ENCODE measurements at places on chromosomes 4 and X. TPM values are rescaled to one million over a fixed set of nuclear protein-coding genes. Genes with fewer than 3 reads are reported as not detected.
A peak's percentile ranks its signal among the peaks of the same experiment; 100 is the strongest.

Gene CCDC160
- total RNA-seq, result 2.2 TPM

Gene TEC
- total RNA-seq, result 1.9 TPM

Gene CT45A10
- not detected for total RNA-seq

DNA sequence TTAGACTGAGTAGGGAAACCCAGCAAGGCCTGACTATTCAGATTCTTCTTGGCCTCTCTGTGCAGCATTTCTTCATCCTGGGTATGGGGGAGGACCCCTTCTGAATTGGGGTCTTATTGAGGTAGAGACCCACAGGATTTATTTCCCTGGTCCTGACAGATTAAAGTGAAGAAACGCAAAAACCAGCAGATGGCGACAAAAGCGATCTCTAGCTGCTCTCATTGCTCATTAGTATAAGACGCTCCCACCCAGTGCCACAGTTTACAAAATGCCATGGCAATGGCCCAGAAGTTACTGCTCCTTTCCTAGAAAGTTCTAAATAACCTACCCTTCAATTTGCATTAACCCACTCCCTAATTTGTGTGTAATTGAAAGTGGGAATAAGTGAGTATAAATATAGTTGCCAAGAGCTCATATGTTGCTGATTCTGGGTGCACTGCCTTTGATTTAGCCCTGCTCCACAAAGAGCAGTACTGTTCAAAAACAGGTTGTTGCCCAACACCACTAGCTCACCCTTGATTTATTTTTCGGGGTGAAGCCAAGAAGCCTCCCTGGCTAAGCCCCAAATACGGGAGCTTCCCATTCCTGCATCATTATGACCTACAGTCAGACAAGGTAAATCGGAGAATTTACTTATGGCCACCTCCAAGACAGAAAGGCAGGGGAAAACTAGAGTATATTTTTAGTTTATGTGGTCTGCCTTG lies 3.7 kb upstream of the BEX4 start:
- no peak overlapping the region for H3K27ac ChIP-seq
- DNase-seq, result peak; percentile 45
- H3K36me3 ChIP-seq, result no peaks in the 10 kb centered on the region
- H3K27me3 ChIP-seq, result no peaks in the 10 kb centered on the region
- no peak overlapping the region for H3K4me3 ChIP-seq
- H3K4me1 ChIP-seq, result peaks cover 6% of the 10 kb centered on the region

GRCh38 chr4:23774909-23775308 lies 114.9 kb downstream of the PPARGC1A start:
- H3K27me3 ChIP-seq, result no peaks in the 10 kb centered on the region
- no peaks in the 10 kb centered on the region for H3K36me3 ChIP-seq
- DNase-seq, result no peak
- H3K4me3 ChIP-seq, result no peak overlapping the region

- H3K4me1 ChIP-seq, result peaks cover 7% of the 10 kb centered on the region
- H3K27ac ChIP-seq, result no peak overlapping the region
- DNase-seq, result no peak
- H3K36me3 ChIP-seq, result peaks cover 10% of the 10 kb centered on the region
- no peak overlapping the region for H3K4me3 ChIP-seq
These were observed 20.9 kb upstream of the ZRSR2 start for GRCh38 chrX:15769300-15769954.

DNA sequence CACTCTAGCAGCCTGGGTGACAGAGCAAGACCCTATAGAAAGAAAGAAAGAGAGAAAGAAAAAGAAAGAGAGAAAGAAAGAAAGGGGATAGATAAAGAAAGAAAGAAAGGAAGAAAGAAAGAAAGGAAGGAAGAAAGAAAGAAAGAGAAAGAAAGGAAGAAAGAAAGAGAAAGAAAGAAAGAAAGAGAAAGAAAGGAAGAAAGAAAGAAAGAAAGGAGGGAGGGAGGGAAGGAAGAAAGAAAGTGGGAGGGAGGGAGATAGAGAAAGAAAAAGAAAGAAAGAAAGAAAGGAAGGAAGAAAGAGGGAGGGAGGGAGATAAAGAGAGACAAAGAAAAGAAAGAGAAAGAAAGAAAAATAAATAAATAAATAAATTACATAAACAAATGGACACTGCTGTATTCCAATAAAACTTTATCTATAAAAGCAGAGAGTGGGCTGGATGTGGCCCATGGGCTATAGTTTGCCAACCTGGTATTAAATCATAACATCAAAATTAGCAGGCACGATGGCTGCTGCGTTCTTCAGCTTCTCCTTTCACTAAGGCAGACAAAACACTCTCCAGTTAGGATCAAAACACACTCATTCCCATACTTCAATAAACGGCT lies 165.0 kb downstream of the ZNF674 start:
- no peak overlapping the region for H3K4me3 ChIP-seq
- H3K36me3 ChIP-seq, result peaks cover 3% of the 10 kb centered on the region
- no peak overlapping the region for H3K27ac ChIP-seq
- H3K4me1 ChIP-seq, result peaks cover 5% of the 10 kb centered on the region
- no peak for DNase-seq

DNA sequence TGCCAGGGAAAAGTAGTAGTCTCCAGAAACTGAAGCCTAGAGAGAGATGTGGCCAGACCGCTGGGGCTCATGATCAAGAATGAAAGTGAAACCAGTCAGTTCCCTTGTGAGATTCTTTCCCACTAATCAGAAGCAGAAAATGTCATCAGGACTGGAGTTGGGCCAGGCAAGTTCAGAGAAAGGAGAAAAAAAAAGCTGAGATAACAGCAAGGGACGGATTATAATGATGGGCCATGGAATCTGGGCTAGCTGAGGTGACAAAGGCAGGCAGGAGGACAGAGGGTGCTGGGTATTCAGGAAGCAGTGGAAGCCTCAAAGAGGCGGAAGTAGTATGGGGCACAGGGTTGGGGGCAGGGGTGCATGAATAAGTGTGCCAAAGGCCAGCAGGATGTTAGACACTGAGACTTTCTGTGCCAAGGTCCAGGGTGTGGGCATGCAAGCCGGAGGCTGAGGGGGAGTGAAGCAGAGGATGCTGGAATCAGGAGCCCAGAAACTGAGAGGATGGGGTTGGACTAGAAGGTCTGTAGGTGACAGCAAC lies 2.5 kb downstream of the CXorf38 start:
- H3K27me3 ChIP-seq, result peaks cover 3% of the 10 kb centered on the region
- no peak for DNase-seq
- H3K4me3 ChIP-seq, result peak overlapping the region; percentile 85

DNA sequence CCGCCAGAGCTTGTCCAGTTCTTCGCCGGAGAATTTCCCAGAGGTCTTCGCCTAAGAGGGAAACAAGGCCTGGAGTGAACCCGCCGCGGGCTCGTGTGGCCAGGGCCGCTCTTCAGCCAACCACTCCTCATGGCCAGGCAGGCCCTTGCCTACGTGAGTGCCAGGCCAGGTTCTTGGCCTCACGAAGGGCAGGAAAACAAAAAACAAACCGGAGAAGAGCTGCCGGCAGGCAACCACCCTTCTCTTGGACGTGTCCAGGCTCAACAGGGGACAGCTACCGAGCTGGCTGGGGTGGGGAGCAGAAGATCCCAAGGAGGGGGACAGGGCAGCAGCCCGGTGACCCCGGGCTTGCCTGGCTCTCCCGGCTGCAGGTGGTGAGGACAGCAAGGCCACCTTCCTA lies 13.3 kb downstream of the LRPAP1 start:
- peak overlapping the region; percentile 64 for H3K27ac ChIP-seq
- H3K27me3 ChIP-seq, result peaks cover 1% of the 10 kb centered on the region
- DNase-seq, result no peak
- peaks cover 26% of the 10 kb centered on the region for H3K4me1 ChIP-seq
- H3K4me3 ChIP-seq, result no peak overlapping the region

DNA sequence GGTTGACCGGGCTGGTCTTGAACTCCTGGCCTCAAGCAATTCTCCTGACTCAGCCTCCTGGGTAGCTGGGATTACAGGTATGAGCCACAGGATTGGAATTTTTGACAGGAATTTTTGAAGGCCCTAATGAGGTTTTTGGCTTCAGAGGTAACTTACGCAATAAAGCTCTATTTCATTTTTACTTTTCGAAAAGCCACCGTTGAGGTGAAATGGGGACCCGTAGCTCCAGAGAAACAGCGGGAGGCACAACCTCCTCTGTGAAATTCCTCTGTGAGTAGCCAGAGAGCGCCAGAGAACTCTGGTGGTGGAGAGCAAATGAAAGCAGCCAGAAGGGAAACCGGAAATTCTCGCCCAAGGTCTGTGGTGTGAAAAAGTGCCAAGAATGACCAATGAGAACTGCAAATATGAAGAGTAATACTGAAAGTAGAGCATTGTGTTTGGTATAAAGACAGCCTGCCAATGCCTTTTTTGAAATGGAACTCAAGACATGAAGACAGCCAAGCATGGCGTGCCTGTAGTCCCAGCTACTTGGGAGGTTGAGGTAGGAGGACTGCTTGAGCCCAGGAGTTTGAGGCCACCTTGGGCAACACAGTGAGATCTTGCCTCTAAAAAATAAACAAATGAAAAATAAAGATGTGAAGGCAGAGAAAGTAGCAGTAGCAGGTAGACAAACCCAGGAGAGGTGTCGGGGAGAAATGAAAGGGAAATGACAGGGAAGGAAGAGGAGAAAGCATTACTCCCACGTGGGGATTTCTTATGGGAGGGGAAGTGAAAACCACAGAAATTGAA lies 33.0 kb upstream of the TMEM131L start:
- H3K4me1 ChIP-seq, result peaks cover 5% of the 10 kb centered on the region
- no peak overlapping the region for H3K27ac ChIP-seq
- DNase-seq, result peak; percentile 29
- no peak overlapping the region for H3K4me3 ChIP-seq
- H3K27me3 ChIP-seq, result no peaks in the 10 kb centered on the region
- no peaks in the 10 kb centered on the region for H3K36me3 ChIP-seq

GRCh38 chr4:139913995-139914598 lies 239.9 kb downstream of the MAML3 start:
- no peak overlapping the region for H3K27ac ChIP-seq
- no peak for DNase-seq
- H3K36me3 ChIP-seq, result no peaks in the 10 kb centered on the region
- H3K4me3 ChIP-seq, result no peak overlapping the region
- H3K4me1 ChIP-seq, result peaks cover 28% of the 10 kb centered on the region

- peak; percentile 36 for DNase-seq
- no peak overlapping the region for H3K4me3 ChIP-seq
- H3K27ac ChIP-seq, result peak overlapping the region; percentile 61
- H3K27me3 ChIP-seq, result peaks cover 7% of the 10 kb centered on the region
These were observed 18.8 kb downstream of the SPACA5 start for GRCh38 chrX:48025561-48025960.

- no peak overlapping the region for H3K27ac ChIP-seq
- H3K36me3 ChIP-seq, result no peaks in the 10 kb centered on the region
- no peaks in the 10 kb centered on the region for H3K4me1 ChIP-seq
- DNase-seq, result no peak
- H3K4me3 ChIP-seq, result no peak overlapping the region
These were observed 25.0 kb upstream of the RAPGEF2 start for GRCh38 chr4:159077702-159078495.

DNA sequence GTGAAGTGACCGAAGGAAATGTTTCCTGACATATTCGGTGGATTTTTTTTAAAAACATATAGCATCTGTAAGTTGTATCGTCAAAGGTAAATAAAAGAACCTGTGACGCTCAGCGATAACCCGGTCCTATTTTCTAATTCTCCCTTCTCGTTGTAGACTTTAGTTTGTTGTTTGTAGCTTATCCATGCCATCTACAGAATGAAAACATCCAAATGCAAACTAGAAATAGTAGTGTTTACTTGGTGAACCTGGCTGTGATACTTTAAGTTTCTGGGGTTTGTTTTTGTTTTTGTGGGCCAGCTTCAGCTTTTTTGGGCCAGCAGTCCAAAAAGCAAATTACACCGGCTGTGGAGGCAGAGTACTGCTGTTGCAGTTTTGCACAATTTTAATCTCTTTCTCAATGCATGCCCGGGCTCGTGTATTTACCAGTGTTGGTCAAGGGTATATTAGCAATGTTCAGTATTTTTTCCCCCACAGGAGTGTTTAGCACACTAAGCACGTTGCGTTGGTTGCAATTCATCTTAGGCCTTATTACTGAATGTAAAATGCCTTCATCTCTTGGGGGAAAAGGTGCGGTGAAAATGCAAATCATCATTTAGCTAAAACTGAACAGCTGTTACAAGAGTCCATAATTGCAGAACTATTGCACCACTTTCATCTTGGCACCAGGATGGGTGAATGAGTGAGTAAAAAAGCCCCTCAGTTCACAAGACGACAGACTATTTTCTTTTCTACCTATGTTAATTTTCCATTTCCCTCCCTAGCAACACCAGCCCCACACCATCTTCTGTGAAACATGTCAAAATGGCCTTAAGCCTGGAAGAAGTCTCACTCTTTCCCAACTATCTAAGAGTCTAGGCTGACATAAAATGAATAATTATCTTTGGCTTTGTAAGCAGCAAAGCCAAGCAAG lies 1.7 kb upstream of the CNOT6L start:
- peaks cover 5% of the 10 kb centered on the region for H3K36me3 ChIP-seq
- H3K27ac ChIP-seq, result peak overlapping the region; percentile 70
- peaks cover 5% of the 10 kb centered on the region for H3K27me3 ChIP-seq
- peaks cover 26% of the 10 kb centered on the region for H3K4me1 ChIP-seq
- H3K4me3 ChIP-seq, result peak overlapping the region; percentile 94

- H3K36me3 ChIP-seq, result no peaks in the 10 kb centered on the region
- no peak for DNase-seq
- H3K4me3 ChIP-seq, result no peak overlapping the region
- no peaks in the 10 kb centered on the region for H3K27me3 ChIP-seq
- H3K4me1 ChIP-seq, result no peaks in the 10 kb centered on the region
- no peak overlapping the region for H3K27ac ChIP-seq
These were observed 155.3 kb downstream of the GRIA3 start for GRCh38 chrX:123339221-123339905.

GRCh38 chr4:73892966-73893365 lies 23.8 kb downstream of the CXCL1 start:
- no peak for DNase-seq
- H3K27ac ChIP-seq, result no peak overlapping the region
- H3K4me1 ChIP-seq, result no peaks in the 10 kb centered on the region
- no peak overlapping the region for H3K4me3 ChIP-seq
- no peaks in the 10 kb centered on the region for H3K27me3 ChIP-seq

- no peaks in the 10 kb centered on the region for H3K36me3 ChIP-seq
- H3K27ac ChIP-seq, result no peak overlapping the region
- H3K4me3 ChIP-seq, result no peak overlapping the region
- H3K27me3 ChIP-seq, result no peaks in the 10 kb centered on the region
- peaks cover 16% of the 10 kb centered on the region for H3K4me1 ChIP-seq
These were observed 291.8 kb downstream of the FBXW7 start for GRCh38 chr4:152243896-152244595.
